ENCODE measurements at places on chromosomes 4 and X.

- DNase-seq = no peak
Observed at GRCh38 chr4:38268837-38269236, 308.6 kb downstream of the PTTG2 start.

DNA sequence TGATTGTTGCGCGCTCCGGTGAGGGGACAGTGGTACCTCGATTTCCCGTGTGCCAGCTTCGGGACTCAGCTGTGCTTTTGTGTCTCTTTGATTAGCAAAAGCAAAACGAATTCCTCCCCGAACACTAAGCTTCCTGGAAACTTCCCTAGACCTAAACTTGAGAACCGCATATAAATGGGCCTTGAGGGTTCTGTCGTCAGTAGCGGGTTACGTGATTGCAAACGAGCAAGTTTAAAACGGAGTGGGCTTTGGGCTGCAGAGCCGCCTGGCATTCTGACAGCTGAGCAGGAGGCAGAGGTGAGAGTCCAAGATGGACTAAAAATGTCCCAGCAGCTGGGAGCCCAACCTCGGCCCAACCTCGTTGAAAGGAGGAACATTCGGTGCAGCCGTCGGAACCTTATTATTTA is 1.2 kb upstream of the TAPT1 start:
- DNase-seq = no peak

GRCh38 chr4:1087371-1087770 is 26.0 kb downstream of the RNF212 start:
- no peak for DNase-seq

- DNase-seq = no peak
Observed at GRCh38 chr4:73730292-73730691, 10.1 kb upstream of the CXCL8 start.

DNA sequence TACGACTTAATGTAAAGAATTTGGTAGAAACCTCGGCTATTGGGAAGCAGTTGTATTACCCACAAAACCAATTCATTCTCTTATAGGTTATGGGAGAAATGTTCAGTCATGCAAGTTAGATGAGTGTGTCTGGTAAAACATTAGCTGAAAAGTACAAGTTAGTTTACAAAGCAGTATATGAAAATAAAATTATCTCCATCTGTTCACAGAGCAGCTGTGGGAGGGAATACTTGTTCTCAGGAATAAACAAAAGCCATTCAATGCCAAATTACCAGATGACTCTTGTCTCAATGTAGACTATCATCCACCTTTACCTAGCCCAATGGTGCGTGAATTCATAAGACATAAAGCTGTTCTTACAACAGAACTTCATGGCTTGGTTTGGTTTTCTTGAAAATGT is 28.6 kb downstream of the STAP1 start:
- no peak for DNase-seq

DNA sequence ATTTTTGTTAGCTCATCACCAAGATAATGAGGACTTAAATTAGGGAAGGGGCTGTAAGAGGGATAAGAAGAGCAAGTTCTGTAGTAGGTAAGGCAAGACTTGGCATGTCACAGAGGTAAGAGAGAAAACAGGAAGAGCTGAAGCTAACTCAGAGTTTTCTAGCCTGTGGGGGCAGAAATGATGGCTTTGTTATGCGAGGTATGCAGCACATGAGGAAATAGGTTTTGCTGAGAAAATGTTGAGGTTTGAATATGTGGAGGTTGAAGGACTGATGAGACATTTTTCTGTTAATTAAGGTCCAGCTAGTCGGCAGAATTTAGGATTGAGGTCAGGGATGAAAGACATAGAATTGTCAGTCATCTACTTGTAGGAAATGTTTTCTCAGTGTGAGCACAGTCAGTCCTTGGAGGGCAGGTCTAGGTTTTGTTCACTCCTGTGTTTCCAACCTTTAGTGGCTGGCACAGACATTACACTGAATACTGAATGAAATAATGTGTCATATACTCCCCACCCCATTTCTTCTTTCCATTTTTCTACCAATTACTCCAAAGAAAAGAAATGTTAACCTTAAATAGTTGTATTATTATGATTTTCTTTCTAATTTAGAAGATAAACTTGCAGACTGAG is 154.0 kb upstream of the AADAT start:
- DNase-seq = no peak

DNA sequence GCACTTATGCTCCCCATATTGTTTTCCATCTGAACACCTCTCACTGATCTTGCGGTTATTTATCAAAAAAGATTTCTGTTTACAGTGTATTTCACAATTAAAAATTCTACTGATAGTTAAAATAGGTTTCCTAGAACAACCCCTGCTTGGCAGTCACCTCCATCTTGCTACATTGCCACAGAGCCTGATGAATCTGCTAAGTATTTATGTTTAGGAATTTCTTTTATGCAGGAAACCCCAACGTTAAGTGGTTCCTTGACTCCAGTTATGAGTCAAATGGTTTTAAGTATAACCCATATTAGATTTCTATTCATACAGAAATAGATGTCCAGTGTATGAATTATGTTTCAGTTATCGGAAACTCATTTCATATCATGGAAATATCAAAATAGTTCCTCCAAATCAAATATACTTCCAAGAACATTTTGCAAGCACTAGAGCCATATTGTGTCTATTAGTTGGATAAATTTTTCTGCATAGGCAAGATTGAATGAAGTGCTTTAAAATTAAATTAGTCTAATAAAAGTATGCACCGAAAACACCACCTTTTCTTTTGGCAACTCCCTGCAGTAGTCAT is 20.6 kb downstream of the GALNT7 start:
- DNase-seq = no peak

GRCh38 chr4:110041735-110042134 is 129.1 kb downstream of the EGF start:
- no peak for DNase-seq

- DNase-seq = no peak
Observed at GRCh38 chrX:39140581-39140980, 339.3 kb downstream of the MID1IP1 start.

DNA sequence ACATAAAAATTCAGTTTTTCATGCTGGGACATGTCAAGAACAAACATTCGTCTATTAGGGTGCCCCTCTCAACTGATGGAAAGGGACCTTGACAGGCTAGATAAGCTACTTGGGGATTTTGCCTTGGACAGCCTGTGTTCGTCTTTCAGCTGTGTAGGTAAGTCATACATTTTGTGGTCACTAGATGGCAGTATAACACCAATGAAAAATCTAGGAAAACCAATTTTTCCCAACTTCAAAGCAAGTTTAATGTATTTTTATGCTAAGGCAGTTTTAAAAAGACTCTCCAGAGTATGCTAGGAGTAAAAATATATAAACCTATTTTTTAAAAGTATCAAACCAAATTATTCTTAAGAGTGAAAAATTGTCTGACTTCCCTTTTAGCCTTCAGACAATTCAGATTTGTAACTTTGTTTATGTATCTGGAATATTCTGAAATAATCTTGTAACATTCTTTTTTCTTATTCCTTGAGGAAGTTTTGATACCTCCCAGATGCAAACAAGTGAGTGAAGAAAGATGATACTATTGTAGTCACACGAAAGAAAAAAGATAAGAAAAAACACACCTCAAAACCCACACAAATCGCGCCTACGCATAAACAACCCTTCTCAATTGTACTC is 158.3 kb downstream of the CPE start:
- no peak for DNase-seq

- DNase-seq = no peak
Observed at GRCh38 chrX:39677978-39678791, 419.6 kb downstream of the BCOR start.

GRCh38 chr4:79982601-79983322 is 90.3 kb downstream of the ANTXR2 start:
- no peak for DNase-seq

DNA sequence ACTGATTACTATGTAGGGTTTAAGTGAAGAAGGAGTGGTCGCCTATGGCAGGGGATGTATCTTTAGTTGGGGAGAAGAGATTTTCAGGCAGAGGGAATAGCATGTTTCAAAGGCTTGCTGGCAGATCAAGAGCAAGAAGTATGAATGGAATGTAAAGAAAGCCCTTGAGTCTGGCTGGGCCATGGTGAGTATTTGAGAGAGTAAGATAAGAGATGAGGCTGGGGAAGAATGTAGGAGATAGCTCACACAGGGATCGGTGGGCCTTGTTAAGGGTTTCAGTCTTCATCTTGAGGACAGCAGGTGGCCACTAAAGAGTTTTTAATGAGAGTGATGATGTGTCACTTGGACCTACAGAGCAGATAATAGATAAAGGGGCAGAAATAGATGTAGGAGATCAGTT is 319.1 kb upstream of the RPS6KA3 start:
- no peak for DNase-seq

DNA sequence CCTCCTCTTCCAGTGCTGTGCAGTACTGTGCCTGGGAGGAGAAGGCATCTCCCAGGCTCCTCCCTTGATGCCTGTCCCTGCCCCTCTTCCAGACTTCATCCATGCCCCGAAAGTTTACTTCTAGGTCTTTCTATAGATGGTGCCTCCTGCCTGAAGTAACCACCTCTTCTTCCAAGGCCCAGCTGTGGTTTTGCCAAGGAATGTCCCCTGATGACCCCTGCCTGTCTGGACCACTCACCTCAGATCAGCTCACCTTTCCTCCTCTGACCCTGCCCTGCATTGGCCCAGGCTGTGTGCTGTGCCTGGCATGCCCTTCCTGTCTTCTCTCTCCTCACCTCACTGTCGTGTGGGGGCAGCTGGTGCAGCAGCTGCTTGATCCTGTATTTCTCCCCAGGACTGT is 6.8 kb downstream of the PRICKLE3 start:
- DNase-seq = no peak

DNA sequence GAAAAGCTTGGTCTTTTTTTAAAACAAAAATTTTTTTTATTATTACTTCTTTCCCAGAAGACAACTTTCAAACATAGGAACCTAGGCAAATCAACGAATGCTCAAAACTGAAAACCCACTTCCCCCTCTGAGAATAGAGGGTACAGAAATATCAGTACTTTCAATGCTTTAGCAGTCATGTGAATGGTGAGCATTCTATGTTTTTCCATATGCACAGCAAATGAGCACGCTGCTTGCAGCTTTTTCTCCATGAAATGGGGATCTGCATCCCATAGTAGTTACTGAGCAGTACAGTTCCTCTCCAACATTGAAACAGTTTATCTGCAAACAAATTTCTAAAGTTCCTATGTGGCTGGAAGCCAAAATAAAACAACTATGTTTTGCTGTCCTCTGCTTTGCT is 108.4 kb upstream of the BMP2K start:
- DNase-seq = no peak

DNA sequence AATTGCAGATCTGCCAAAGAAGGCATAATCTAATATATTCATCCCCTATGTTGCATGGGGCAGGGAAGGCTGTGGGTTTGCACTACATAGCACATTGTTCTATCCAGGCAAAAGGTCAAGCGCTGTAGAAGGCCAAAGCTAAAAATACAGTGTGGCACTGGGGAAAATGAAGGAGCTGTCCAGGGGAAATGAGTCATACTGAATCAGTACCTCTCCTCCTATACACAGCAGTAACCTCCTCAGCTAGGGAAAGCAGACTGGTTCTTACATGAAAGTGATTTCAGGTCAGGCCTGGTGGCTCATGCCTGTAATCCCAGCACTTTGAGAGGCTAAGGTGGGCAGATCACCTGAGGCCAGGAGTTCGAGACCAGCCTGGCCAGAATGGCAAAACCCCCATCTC is 31.0 kb upstream of the SLC25A4 start:
- no peak for DNase-seq

DNA sequence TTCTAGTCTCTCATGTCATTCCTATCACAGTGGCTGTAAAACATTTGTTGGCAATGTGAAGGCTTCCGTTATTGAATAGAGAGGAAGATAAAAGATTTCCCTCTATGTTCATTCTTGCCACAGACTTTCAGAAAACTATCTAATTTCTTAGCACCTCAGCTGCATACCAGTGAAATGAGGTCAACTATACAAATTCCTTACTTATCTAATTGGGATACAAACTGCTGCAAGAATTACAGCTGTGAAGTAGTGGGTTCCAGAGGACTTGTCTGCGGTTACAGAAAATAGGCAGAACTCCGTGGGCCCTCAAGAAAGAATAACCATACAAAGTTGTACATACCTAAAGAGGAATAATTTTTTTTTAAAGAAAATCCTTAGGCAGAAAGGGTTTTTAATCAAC is 175.8 kb downstream of the PPP1R2C start:
- no peak for DNase-seq

DNA sequence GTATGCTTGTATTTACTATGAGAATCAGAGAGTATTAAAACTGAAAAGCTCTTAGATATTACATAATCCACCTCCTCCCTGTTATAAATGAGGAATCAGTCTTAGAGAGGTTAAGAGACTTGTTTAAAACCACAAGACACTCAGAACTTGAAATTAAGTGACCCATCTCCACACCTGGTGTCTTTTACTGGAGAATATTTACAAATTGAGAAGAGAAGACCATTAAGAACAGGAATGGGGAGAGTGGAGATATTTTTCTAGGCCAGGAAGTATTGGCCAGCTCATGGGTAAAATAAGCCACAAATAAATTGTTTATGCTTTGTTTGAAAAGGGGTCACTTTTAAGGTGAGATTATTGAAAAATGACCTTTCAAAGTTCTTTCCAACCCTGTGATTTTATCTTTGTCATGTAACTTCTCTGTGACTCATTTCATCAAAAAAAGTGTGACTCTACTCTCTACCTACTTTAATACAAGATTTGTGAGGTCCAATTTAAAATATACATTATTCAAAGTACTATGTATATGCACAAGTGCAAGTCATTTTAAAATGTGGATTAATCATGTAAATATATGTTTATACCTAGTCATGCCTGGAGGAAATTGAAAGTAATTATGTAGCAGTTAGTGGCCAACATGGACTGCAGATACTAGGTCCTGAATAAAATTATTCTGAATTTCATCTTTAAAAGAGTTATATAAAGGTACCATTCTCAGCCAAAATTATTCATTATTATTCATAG is 15.9 kb upstream of the COX7B2 start:
- no peak for DNase-seq

GRCh38 chr4:106762666-106763443 is 273.3 kb downstream of the DKK2 start:
- DNase-seq = no peak

GRCh38 chr4:14177987-14178386 is 550.5 kb upstream of the BOD1L1 start:
- DNase-seq = no peak

DNA sequence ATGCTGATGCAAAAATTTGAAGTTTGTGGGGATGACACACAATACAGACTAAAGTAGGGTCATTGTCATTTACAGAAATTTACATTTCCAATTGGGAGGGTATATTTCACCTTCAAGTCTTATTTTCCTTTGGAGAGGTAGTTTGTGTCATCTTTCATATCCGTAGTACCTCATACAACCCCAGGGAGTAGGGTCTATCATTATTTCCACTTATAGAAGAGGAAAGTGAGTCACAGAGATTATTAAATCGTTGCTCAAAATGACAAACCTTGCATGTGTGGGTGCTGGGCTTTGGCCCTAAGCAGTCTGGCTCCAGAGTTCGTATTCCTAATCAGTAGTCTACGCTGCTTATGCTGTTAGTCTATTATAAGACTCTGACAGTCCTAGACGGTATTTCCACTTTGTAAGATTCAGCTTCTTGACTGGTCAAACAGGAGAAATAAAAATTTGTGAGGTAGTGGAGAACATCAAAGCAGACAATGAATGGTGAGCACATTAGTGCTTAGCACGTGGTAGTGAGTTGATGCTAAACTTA is 516.5 kb downstream of the PCDH7 start:
- no peak for DNase-seq
